ENCODE measurements at places on chromosomes 1 and 21.

DNA sequence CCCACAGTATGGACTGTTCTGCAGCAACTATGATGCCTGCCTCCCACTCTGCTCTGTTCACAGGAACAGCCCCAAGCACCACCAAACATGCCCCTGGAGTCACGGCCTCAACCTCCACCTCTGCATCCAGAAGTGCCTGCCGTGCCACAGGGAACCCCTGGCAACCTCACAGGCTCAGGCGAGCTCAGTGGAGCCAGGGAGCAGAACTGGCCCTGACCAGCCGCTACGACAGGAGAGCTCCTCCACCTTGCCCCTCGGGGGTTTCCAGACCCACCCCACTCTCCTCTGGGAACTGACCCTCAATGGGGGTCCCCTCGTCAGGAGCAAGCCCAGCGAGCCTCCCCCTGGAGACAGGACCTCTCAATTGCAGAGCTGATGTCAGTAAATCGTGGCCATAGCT is 13.0 kb downstream of the MRAP start:
- no peak for DNase-seq

- no peak for DNase-seq
These were observed 26.2 kb downstream of the HYI start for GRCh38 chr1:43427524-43427923.

DNA sequence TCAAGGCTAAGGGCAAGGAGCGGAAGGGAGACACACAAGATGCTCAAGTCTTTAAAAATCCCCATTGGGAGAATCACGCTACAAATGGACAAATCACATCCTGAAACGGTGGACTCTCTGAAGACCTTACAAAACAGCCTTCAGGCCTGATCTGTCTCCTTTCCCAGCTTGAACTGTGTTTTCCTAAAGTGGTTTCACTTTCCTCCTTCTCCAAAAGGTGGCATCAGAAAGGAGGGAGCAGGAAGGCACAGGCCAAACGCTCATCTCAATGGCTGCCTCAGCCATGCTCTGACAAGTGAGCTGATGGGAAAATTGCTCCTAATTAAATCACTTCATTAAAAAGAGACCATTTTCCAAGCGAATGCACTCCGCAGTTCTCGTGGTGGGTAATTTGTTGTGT is 47.7 kb downstream of the UTP25 start:
- DNase-seq, result no peak

DNA sequence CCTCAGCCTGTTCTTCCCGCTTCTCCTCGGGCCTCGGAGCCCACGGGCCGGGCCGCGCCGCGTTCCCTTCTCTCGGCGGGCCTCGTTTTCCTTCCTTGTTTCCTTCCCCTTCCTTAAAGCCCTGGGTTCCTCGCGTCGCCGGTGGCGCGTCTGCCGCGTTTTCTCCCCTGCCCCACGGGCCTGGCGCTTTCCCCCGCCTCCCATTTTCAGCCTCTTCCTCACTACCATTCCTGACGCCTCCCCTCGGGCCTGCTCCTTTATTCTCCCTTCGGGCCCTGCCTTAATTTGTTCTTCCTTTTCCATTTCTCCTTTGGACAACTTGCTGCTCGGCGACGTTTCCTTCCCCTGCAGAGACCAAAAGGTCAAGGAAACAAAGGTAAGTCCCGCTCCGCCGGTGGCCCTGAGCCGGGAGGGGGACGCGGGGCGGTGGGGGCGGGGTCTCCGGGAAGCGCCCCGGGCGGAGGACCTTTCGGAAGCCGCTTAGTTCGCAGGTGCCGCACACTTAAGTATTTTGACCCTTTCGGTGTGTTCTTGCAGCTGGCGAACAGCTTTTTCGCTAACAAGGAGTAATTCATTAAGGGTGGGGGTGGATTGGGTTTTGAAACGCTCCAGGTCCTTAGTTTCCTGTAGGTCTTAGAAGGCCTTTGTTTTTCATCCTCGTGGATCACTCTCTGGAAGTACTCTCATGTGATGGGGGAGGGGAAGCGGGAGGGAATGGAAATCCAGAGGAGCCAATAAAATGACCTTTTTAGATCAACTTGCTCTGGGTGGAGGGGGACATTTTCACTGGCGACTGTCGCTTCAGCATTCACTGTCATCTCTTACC is 780 bp downstream of the YTHDF2 start:
- peak; percentile 20 for DNase-seq

DNA sequence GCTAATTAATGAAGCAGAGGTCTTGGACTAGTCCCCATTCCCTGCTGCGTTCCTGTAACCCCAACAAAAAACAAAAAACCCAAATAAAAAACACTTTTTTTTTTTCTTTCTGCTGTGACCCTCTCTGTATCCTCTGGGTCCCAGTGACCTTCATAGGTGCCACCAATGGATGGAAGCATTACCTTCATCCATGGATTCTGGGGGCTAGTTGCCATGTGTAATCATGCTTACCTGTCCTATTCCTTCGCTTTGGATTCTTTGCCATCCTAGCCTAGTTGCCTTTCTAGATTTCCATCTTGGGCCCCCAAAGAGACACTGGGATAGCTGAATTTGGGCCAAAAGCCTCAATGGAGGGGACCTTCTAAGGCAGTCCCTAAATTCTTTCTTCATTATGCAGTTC is 1208.7 kb downstream of the BRINP3 start:
- no peak for DNase-seq

GRCh38 chr1:19438516-19439195 is 46.7 kb downstream of the CAPZB start:
- no peak for DNase-seq

DNA sequence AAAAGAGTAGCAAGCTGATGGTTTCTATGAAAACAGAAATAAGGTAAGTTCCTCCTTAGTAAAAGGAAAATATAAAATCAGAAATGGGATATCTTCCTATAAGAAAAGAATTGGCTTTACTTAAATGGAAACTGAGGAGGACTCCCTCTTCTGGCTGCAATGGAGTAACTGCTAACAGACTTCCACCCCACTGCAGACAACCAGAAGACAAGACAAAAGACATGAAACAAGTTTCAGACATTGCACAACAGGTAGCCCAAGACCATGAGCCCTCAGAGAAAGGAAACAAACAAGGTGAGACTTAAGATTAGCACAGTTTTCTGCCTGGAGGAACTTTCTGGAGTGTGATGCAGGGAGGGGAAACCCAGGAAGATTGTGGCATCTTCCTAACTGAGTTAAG is 17.0 kb upstream of the OLFML2B start:
- DNase-seq, result no peak

GRCh38 chr1:31531177-31531999 is 44.9 kb upstream of the TINAGL1 start:
- DNase-seq, result no peak

All from stimulated activated CD8-positive, alpha-beta memory T cell treated with anti-CD3 and anti-CD28 coated beads, Interleukin-2, amount 100 ng/mL, for 1 hour (primary cell).